ENCODE measurements at places on chromosomes 12 and 14. TPM values are rescaled to one million over a fixed set of nuclear protein-coding genes. Genes with fewer than 3 reads are reported as not detected.

The MSI1 gene
- total RNA-seq: 64.5 TPM

The SERPINA5 gene
- total RNA-seq: 2.2 TPM

DNA sequence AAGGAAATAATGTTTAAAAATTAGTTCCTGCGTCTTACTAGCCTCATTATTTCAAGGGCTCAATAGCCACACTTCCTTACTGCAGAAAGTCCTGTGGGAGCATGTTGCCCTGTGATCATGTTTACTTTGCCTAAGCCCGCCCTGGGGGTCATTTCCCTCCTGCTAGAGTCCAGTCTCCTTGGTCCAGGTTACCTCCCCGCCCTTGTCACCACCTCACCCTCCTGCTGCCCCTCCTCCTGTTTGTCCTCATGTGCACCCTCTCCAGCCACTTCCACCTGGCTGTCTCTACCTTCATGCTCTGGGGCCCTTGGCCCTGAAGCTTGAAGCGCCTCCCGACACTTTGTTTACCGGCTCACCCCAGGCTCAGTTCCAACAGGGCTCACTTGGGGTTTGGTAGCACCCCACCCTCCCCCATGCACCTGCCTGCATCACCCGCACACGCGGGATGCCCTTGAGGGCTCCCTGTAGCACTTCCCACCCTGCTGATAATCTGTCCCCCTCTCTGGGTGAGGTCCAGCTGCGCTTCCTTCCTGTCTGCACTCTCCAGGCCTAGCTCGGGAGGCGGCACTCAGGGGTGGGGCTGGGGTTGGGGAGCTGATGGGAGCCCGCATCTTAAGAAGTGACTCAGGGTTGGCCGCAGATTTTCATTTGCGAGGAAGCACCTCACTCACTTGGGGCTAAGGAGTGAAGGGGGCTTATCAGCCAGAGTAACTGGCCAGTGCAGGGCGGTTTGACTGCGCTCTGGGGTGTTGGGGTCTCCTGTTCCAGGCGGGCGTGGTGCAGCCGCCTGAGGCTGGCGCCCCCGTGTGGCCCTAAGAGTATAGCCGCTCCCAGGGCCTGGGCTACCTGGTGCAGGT, 40.1 kb downstream of the SMIM41 start:
- no peaks in the 10 kb centered on the region for H3K36me3 ChIP-seq
- H3K4me3 ChIP-seq: peak overlapping the region; percentile 41
- peaks cover 9% of the 10 kb centered on the region for H3K27me3 ChIP-seq
- DNase-seq: peak; percentile 86

DNA sequence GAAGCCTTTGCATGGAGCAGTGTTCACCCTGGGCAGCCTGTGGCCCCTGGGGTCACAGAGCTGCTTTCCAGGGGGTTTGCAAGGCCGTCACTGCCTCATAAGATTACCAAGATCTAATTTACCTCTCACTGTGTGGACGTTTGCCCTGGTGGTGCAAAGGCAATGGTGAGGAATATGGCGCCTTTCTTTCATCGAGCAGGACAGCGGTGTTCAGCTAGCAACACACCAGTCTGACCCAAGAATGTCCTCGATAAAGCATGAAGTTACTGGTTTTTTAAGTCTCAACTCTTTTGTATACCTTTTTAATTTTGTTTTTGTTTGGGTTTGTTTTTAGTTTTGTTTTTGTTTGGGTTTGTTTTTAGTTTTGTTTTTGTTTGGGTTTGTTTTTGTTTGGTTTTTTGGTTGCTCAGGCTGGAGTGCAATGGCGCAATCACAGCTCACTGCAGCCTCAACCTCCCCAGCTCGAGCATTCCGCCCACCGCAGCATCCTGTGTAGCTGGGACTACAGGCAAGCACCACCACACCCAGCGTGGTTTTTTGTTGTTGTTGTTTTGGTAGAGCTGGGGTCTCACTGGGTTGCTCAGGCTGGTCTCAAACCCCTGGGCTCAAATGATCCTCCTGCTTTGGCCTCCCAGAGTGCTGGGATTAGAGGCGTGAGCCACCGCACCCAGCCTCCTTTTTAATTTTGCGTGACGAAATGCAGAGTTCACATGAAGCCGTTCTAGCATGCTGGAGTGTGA, 57.9 kb downstream of the PPP2R5C start:
- H3K27me3 ChIP-seq: no peaks in the 10 kb centered on the region
- no peak for DNase-seq
- H3K27ac ChIP-seq: peak overlapping the region; percentile 57

GRCh38 chr14:55532645-55533344, 47.2 kb upstream of the KTN1 start:
- H3K4me3 ChIP-seq: no peak overlapping the region
- no peak overlapping the region for H3K27ac ChIP-seq
- H3K36me3 ChIP-seq: peaks cover 9% of the 10 kb centered on the region
- H3K27me3 ChIP-seq: no peaks in the 10 kb centered on the region

GRCh38 chr12:14188744-14189143, 176.7 kb upstream of the ATF7IP start:
- no peaks in the 10 kb centered on the region for H3K36me3 ChIP-seq
- H3K27ac ChIP-seq: no peak overlapping the region
- H3K4me1 ChIP-seq: peaks cover 11% of the 10 kb centered on the region
- DNase-seq: no peak

- H3K27ac ChIP-seq: no peak overlapping the region
- DNase-seq: no peak
- no peaks in the 10 kb centered on the region for H3K27me3 ChIP-seq
- H3K4me1 ChIP-seq: peaks cover 14% of the 10 kb centered on the region
- H3K36me3 ChIP-seq: no peaks in the 10 kb centered on the region
Observed at GRCh38 chr14:52051871-52052270, 17.0 kb downstream of the NID2 start.

- H3K4me1 ChIP-seq: peaks cover 11% of the 10 kb centered on the region
- H3K36me3 ChIP-seq: no peaks in the 10 kb centered on the region
- H3K27me3 ChIP-seq: no peaks in the 10 kb centered on the region
- no peak for DNase-seq
Observed at GRCh38 chr12:65565601-65566560, 258.4 kb upstream of the HMGA2 start.

All from WTC11 (cell line).